ENCODE measurements at places on chromosomes 3 and 15.

DNA sequence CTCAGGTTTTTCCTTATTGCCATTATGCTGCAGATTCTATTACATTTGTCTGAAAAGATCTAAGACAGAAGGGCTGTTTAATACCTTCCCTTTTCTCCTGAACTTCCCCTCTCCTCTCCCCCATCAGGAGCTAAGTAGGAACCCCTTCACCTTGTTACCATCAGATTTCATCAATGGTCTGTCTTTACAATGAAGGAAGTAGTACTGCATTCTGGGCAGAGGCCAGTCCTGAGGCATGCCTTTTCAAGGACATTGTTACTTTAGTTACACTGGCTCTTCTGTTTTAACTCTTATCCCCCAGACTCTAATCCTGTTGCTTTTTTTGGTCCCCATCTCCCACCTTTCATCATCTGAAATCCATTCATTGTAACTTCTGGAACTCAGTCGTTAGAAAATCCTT lies 8.1 kb downstream of the CTNNB1 start:
- no peak for DNase-seq

DNA sequence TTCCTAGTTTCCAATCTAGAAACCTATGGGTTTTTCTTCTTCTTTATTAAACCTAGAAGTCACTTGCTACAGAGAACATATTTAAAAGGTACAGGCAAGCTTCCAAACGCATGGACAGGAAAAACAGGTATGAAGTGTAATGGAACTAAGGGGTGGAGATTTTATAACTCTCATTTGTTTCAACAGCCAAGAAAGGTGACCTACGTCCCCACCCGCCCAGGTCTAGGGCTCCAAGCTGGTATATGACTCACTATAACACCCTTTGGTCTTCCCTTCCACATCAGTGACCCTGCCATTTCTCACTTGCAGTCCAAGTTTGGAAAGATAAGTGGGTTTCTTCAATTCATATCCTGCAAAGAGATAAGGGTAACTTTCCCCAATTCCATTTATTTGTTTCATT lies 6.0 kb upstream of the LIPH start:
- DNase-seq: no peak

DNA sequence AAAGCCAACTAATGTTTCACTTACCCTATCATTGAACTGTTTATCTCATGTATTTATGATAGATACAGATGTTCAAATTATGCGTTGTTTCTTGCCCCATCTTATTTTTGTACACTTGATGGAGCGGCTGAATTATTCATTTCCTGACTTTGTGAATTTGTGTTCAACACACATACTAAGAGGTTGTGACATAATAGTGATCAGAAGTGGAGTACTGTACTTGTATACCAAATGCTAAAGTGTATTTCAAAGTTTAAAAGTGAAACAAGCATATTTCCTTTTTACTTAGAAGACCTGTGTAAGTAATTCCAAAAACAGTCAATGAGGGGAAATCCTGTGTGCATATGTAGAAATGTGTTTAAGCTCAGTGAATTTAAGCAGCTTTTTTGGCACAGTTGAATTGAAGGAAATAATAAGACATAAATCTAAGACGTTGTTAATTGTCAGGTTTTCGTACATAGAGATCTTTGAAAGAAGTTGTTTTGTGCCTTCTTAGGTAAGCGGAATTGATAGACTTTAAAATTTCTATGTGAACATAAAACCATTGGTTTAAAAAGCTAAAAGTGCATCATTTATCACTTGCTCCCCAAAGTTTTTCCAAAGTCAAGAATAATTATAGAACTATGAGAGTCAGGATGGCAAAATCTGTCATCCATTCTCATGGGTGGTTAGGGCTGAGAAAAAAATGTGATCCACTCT lies 1.9 kb downstream of the NFKBIZ start:
- DNase-seq: no peak

DNA sequence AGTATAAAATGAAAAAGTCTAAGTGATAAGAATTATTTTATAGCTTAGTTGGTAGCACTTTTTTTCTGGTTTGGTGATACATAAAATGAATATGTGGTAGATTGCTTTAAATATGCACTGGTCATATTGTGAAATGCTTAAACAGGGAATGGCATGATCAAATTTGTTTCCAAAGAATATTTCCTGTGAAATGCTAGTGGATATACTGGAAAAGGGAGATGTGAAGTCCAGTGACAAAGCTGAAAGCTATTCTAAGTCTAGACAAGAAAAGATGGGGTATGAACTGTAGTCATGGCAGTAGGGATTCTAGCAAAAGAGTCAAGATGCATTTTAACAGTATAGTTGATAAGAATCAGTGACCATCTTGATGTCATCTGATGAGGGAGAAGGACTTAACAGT lies 98.9 kb upstream of the MME start:
- no peak for DNase-seq

- DNase-seq: no peak
These were observed 66.7 kb downstream of the PLD1 start for GRCh38 chr3:171743327-171744157.

DNA sequence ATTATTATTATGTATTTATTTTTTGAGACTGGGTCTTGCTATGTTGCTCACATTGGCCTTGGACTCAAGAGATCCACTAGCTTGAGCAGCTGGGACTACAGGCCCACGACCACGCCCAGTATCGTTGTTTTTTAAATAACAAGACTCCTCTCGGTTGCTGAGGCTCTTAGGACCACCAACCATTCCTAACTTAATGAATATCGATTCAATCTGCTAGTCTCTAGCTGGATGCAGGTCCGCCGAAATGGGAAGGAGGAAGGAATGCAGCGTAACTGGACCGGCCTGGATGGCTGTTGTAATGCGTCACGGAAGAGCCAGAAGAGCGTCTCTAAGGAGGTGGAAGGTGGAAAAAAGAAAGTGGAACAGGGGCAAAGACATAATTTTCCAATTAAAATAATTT lies 1.7 kb downstream of the ANXA2 start:
- no peak for DNase-seq

GRCh38 chr3:30890907-30891306 lies 3.6 kb downstream of the GADL1 start:
- no peak for DNase-seq

GRCh38 chr15:78085928-78086327 lies 6.4 kb upstream of the SH2D7 start:
- DNase-seq: no peak

GRCh38 chr3:165549665-165550064 lies 287.6 kb downstream of the BCHE start:
- peak; percentile 25 for DNase-seq

DNA sequence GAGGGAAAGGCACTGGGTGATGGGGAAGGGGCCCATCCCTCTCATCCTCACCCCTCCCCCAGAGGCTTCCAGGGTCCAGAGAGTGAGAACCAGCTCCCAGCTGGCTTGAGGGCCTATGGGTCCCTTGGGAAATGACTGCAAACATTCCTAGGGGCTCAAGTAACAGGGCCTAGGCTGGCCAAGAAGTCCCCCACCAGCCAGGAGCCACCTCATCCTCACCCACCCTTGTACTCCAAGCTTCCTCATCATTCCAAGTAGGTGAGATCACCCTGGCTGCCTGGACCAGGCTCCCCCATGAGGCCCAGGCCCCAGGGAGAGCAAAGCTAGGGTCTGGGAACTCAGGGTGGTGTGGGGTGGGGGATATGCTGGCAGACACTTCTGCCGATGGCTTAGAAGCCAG lies 14.8 kb downstream of the LOXL1 start:
- no peak for DNase-seq
